ENCODE measurements at places on chromosomes 7 and 10.

DNA sequence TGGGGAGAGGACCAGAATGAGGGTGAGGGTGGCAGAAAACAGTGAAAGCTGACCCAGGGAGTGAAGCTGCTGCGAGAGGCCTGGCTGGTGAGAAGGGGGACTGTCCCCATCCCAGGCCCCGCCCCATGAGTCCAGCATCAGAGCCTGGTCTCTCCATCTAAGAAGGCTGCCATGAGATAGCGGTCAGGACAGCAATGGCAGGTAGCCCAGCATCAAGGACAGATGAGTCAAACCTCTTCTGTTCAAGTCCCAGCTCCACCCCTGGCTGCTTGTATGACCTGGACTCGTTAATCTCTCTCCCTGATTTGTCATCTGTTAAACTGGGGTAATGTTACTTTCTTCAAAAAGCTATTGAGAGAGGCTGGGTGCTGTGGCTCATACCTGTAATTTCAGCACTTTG lies 22.2 kb downstream of the GPNMB start:
- DNase-seq: no peak

- no peak for DNase-seq
Measured at GRCh38 chr10:126673565-126673964, 3.1 kb upstream of the C10orf90 start.

DNA sequence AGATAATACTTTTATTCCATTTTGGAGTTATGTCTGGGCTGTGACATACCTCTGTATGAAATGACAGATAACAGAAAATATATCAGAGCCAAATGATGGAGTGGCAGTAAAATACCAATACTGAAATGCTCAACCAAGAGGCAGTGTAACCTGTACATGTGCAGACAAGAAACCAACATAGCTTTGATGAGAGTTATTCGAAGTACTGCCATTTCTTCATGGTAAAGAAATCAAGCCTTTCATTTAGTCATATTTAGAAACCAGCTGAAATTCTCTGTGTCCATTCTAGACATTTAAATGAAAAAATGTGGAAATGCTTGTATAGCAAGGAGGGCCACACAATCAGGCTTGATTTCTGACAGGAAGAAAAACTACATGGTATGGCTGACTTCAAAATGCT lies 127.1 kb upstream of the PTPRZ1 start:
- no peak for DNase-seq

- no peak for DNase-seq
Measured at GRCh38 chr7:141889321-141889720, 26.9 kb upstream of the OR9A4 start.

- DNase-seq: no peak
Measured at GRCh38 chr10:75825235-75825634, 393.8 kb downstream of the LRMDA start.

All from brain (organoid and tissue), 16 donors.